ENCODE measurements at places on chromosomes 1 and 21.

DNA sequence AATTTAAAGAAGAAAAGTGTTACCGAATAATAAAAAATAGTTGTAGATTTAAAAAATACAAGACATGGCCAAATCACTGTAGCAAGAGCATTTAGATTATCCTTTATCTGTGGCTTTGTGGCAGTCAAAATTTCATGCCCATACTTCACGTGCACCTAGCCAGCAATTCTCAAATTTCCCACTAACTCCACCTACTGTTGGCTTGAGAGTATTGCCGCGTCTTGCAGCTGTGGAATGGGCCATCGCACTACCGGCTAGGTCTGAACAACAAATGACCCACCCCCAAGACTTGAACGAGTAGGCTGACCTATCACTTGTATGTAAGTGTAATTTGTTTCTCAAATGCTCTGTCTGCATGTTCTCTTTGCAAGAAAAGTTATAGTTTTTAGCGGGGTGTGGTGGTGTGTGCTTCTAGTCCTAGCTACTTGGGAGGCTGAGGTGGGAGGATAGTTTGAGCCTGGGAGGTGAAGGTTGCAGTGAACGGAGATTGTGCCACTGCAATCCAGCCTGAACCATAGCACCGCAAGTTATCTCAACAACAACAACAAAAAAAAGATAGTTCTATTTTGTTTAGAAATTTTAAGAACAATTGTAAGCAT is 4.1 kb downstream of the KRTAP13-4 start:
- DNase-seq = peak; percentile 16

GRCh38 chr1:60069691-60070090 is 3.9 kb downstream of the C1orf87 start:
- no peak for DNase-seq

GRCh38 chr1:70963374-70963773 is 84.2 kb downstream of the PTGER3 start:
- DNase-seq = no peak

GRCh38 chr1:92299477-92300150 is 755 bp downstream of the RPAP2 start:
- DNase-seq = no peak

DNA sequence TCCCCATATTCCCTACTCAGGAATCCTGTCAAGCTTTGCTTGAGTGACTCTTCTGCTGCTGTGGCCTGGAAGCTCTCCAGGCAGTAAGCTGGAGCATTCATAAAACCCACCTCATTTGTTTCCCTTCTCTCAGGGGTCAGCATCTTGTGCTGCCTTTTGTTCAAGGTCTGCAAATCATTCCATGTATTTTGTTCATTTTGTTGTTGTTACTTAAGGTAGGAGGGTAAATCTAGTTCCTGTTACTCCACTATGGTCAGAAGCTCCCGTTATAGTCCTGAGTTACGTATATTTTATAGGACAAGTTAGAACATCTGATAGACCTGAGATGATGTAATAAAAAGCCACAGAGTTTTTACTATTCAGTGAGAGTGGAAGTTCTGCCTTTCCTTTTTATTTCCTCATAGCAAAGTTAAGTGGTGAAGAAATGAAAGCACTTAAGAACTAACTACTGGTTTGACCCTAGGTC is 9.9 kb downstream of the SYNJ1 start:
- no peak for DNase-seq
